ENCODE measurements at places on chromosomes 6 and 20. TPM values are rescaled to one million over a fixed set of nuclear protein-coding genes. Genes with fewer than 3 reads are reported as not detected.

GRCh38 chr6:35311390-35312075, 13.9 kb downstream of the DEF6 start:
- DNase-seq, result no peak

- DNase-seq, result no peak
Observed at GRCh38 chr20:60761056-60761455, 491.0 kb upstream of the CDH4 start.

DNA sequence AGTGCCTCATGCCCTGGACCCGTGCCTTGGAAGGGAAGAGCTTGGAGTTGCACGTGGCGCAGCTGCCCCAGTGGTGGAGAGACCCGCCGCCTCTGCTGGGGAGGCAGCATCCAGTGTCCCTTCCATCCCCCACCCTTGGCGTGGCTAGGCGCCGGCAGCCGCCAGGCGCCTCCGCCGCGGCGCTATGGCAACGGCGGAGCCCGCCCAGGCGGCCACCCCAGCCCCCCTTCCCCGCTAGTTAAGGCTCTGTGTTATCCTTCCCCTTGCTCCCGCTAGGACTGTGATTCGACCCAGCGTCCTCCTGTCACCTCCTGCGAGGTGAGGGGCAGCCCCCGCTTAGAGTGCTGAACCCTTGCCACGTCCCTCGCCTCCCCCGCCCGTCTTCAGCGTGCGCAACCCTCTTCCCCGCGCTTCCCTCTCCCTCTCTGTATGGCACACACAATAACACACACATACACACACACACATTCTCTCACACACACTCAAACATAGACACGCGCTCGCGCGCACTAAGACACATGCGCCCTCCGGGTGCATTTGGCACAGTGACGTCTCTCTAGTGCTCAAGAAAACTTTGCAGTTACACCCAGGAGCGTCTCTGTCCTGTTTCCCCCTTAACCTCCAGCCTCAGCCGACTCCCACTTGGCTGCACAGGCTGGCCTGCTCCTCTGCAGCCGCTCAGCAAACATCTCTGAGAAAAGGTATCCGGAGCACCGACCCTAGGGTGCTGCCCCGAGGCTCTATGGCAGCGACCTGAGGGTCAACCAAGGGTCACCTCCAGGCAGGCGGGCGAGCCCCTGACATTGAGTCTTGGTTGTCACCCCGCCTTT, 8.5 kb downstream of the GRIK2 start:
- no peak for DNase-seq

DNA sequence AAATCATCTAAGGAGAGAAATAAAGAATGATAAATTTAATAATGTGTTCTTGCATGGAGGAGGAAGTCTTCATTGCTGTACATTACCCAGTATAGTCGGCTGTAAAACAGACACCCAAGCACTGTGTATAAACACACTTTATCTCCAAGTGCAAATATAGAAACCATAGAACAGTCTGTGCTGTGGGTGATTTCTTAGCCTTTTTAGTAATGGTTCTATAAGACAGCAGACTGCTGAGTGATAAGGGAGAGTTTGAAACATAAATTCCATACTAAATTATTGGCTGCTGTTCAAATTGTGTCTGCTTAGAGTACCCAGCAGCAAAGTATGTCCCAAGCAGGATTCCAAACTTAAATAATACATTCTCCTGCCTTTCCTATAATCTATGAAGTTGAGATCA, 4.6 kb downstream of the FILIP1 start:
- DNase-seq, result no peak

BANF2 gene
- not detected for total RNA-seq

TENT5A gene
- total RNA-seq, result 22.9 TPM

PRSS35 gene
- total RNA-seq, result 0.34 TPM

Measured in uterus (tissue), 4 donors.